ENCODE measurements at places on chromosomes 1 and 21. TPM values are rescaled to one million over a fixed set of nuclear protein-coding genes. Genes with fewer than 3 reads are reported as not detected.

The STPG1 gene
- 6.9 TPM for total RNA-seq

The MROH9 gene
- total RNA-seq: not detected

The TNFRSF9 gene
- total RNA-seq: 3.2 TPM

The WRAP73 gene
- total RNA-seq: 20.7 TPM

The TPTE gene
- total RNA-seq: not detected

The ZSCAN20 gene
- total RNA-seq: 1.6 TPM

The RNASEL gene
- 2.0 TPM for total RNA-seq

The RAB25 gene
- total RNA-seq: not detected

The HES4 gene
- total RNA-seq: 22.0 TPM

The AADACL3 gene
- total RNA-seq: not detected

The CD53 gene
- not detected for total RNA-seq

The KIF2C gene
- 39.3 TPM for total RNA-seq

The SELP gene
- not detected for total RNA-seq

The TRAF3IP3 gene
- total RNA-seq: not detected

The KCNK1 gene
- total RNA-seq: 25.2 TPM

The DMRTA2 gene
- 0.26 TPM for total RNA-seq

Measured in A549 treated with Mapracorat at 1 μM for 4 hours (cell line).